ENCODE measurements at places on chromosomes 11 and 22.
A peak's percentile ranks its signal among the peaks of the same experiment; 100 is the strongest.

GRCh38 chr11:1817511-1817910 lies 17.3 kb upstream of the SYT8 start:
- DNase-seq: peak; percentile 55

DNA sequence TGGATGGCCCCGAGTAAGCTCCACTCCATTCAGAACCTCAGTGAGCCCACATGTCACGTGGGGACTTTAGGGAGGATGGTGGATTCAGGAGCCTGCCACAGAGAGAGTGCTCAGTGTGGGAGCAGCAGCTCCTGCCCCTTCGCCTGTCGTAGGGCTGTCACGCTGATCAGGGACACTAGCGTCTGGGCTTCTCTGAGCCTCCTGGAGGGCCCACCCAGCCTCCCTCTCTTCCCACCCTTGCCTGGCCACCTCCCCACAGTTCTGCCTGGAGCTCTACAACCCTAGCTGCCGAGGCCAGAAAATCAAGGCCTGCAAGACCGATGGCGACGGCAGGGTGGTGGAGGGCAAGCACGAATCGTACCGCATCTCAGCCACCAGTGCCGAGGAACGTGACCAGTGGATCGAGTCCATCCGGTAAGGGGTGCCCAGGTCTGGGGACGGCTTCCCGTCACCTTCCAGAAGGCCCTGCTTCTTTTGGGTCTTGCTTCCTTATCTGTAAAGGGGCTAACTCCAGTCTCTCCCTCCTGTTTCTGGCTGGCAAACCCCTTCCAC lies 29.5 kb downstream of the CYTH4 start:
- no peak for DNase-seq

GRCh38 chr11:32549611-32550187 lies 33.9 kb upstream of the EIF3M start:
- DNase-seq: no peak

GRCh38 chr11:88324562-88325345 lies 12.8 kb downstream of the CTSC start:
- no peak for DNase-seq

- DNase-seq: peak; percentile 79
These were observed 4.7 kb downstream of the YPEL4 start for GRCh38 chr11:57644748-57645688.

GRCh38 chr11:95148938-95149337 lies 59.3 kb downstream of the ENDOD1 start:
- DNase-seq: no peak

DNA sequence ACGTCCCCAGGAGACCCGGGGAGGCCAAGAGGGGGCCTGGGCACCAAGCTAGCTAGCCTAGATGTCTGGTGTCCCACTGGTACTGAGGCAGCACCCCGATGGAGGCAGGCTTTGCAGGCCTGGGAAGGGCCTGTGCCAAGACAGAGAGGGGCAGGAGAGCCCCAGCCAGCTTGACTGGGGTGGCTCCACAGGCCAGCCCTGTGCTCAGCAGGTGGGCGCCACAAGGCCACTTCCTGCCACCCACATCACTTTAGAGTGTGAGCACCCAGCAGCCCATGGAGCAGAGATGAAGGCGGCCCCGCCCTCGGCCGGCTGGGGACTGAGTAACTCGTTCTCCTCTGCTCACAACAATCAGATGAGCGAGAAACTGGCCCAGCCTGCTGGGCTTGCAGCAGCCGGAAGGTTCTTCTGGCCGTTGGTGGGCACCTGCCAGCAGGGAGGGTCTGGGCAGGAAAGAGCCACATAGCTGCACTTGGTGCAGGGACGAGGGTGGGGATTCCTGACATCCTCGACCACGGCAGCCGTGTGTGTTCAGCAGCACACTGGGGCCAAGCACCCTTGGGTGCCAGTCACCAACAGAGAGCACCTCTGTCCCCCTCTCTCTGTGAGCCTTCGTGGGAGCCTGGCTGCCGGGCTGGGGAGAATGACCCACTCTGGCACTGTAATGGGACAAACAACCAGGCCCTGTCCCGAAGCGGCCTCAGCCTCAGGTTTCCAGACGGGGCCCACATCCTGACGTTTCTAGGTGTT lies 7.6 kb downstream of the OSBPL5 start:
- peak; percentile 64 for DNase-seq

GRCh38 chr22:43846966-43847365 lies 15.3 kb downstream of the SULT4A1 start:
- no peak for DNase-seq

DNA sequence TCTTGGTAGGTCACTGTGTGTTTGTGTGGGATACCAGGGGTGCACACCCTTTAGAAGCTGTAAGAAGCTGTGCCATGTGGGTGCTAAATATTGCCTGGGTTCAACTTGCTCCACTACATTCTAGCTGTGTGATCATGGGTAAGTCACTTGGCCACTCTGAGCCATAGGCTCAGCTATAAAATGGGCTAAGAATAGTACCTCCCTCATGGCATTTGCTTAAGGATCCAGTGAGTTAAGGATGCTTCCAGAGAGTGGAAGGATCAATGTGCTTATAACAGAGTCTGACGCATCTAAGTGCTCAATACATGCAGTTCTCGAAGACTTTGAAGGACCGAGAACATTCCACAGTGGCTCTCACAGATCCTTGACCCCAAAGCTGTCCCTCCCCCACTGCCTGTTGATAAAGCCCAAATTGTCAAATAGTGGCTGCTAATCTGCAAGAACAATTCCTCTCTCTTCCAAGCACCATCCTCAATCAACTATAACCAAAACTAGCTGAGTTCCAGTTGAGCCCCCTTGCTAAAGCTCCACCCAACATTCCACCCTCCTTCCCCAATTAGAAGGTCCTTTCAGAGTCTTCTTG lies 13.2 kb upstream of the TMPRSS6 start:
- DNase-seq: no peak

DNA sequence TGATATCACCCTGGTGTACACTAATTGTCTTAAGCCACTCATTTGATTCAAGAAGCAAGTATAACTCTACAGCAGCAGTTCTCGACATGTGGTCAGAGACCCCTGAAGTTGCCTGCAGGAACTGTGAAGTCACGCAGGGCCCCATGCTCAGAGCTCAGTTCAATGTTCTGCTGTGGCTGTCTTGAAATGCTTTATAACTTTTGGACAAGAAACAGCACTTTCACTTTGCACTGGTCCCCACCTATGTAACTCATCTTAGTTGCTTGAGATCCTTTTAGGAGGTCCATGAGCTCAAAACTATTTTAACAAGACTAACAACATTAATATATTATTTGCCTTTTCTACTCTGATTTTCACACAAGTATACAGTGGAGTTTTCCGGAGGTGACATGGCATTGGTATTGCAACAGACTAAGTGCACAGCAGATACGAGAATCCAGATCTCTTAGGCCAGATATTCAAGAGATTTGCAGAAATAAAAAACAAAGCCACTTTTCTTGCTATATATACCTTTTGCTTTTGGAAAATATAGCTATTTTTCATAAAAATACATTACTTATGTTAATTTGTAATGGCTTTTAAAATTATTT lies 64.8 kb downstream of the PRR5L start:
- DNase-seq: no peak

- DNase-seq: no peak
These were observed 21.5 kb upstream of the CBX7 start for GRCh38 chr22:39173787-39174497.

DNA sequence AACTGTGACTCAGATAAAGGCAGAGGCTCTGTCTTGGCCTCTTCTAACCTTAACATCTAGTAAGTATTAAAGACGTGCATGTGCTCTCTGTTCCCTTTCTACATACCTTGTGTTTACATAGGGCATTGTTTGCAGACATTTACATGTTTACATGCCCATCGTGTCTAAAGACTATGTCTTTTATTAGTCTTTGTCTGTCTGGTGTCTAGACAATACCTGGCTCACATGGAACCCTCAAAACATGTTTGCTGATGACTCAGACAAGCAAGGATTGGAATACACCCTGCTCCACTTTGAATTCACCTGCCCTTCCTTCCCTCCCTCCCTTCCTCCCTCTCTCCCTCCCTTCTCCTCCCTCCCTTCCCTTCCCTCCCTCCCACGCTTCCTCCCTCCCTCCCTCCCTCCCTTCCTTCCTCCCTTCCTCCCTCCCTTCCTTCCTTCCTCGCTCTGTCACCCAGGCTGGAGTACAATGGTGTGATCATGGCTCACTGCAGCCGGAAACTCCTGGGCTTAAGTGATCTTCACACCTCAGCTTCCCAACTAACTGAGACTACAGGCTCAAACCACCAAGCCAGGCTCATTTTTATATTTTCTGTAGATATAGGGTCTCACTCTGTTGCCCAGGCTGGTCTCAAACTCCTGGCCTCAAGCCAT lies 23.7 kb upstream of the SORL1-AS1 start:
- peak; percentile 82 for DNase-seq

DNA sequence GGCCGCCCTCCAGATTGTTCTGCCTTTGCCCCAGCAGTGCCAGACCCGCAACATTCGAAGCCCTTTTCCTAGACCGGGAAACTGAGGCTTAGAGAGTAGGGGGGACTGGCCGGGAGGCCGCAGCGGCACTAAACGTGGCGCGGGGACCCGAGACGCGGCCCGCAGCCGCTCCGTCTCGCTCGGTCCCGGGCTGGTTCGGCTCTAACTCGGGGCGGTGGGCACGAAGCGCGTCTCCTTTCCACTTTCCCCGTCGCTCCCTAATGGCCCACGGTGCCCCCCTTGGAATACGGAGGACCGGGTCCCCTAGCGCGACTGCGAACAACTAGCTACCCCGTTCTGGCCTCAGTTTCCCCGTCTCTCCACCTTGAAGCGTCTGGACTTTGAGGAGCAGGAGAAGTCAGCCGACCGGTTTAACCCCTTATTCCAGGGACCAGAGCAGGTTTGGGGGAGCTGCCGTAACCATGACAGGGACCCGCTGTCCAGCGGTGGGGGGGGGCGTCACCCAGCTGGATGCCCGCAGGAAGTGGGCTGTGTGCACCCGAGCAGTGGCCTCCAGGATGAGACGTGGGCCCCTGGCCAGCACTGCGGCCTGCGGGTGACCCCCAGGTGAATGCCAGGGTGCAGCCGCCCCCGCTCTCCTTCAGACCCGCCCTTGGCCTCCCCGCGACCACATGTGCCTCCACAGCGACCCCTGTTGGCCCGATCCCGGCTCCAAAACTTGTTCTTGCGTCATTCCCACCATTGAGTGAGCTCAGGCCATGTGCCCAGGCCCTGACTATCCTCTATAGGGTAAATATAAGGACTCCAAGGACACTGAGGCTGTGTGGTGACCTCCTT lies 1.1 kb downstream of the CDC42EP1 start:
- DNase-seq: peak; percentile 90

DNA sequence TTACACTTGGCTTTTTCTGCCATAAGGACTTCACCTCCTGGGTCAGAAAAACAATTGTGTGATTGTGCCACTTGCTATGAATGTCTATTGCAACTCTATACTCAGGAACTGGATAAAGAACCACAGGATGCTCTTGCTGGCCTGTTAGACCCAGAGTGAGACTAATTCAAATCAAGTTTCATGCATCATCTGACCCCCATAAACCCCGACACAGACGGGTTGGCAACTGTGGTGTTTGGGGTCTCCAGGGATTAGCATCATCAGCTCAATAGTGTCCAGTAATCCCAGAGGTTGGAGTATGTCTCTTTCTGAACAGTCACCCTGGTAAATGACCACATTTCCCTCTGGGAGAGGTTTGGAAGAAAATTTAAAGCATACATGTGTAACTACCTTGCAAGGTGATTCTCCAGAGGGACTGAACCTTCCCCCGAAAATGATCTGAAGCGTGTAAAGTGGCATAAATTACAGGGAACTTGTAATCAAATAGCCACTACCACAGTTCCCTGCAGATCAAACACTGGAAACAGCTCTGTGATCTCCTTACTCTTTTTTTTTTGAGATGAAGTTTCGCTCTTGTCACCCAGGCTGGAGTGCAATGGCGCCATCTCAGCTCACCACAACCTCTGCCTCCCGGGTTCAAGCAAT lies 1097.6 kb downstream of the TBC1D22A start:
- DNase-seq: no peak

DNA sequence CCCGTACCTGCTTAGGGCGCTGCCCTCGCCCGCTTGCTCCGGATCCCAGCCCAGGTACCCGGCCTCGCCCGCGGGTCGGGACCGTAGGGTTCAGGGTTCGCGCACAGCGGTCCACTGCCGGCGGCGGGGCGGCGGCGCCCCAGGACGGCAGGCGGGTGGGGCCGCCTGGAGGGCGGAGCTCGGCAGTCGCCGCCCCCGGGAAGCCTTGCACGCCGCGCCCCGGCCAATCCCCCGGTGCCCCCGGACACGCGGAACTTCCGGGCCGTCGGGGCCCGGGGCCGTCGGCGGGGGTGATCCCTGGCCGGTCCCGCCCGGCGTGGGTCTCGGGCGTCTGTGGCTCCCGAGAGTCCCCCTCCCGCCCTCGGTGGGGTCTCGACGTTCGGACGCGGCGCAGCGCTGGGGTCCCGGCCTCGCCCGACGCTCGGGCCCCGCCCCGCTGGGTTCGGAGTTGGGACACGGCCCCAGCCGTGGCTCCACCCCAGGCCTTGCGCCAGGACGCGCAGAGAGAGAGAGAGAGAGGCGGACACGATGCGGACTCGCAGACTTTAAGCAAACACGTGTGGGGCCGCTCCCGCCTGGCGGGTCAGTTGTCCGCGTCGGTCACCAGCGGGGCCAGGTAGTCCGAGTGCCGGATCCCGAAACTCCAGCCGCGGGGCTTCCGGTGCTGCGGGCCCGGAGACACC lies at the start of gene TYMP:
Gene TYMP, minus strand, starts transcription at position 116 of the 683 bp plus-strand sequence. CDS start 303 bp downstream, outside the sequence.
- DNase-seq: peak; percentile 85

- DNase-seq: no peak
These were observed 6.1 kb upstream of the TCN2 start for GRCh38 chr22:30600921-30601320.

GRCh38 chr22:20552443-20553401 lies 45.3 kb downstream of the MED15 start:
- no peak for DNase-seq

DNA sequence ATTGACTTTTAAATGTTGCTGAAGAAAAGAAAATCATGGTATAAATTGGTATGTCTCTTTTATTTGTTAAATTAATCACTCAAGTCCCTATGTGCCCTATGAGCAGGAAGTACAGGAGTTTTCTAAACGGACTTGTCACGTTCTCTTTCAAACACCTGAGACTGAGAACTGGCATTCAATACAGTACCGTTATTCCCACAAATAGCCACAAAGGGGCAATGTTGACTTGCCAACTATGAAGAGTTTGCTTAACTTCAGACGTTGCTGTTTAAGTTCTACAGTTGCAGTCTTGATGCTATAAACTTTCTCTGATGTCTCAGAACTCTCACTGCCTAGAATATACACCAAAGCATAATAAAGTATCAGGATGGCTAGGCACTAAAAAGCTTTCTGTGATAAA lies 7.6 kb downstream of the OR56A1 start:
- DNase-seq: peak; percentile 64

- DNase-seq: peak; percentile 95
These were observed 33.6 kb upstream of the MMP7 start for GRCh38 chr11:102564110-102564509.

- no peak for DNase-seq
These were observed 10.8 kb downstream of the CRYBA4 start for GRCh38 chr22:26632422-26633155.

GRCh38 chr11:85590848-85591483 lies 36.2 kb downstream of the DLG2 start:
- DNase-seq: peak; percentile 58

DNA sequence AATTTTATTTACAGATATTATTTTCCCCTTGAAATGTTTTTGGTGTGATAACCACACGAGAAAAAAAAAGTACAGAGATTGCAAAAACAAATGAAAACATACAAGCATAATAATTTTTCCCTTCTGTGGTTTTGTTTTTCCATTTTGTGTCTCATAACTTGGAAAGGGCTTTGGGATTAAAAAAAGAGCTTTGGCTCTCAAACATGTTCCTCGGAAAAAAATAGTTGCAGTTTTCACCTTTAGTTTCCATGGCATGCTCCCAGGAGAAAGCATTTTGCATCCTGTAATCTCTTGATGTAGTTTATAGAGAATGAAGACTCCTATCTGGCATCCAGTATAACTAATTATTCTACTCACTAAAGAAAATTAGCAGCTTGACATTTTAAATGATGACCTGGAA lies 362.1 kb upstream of the PDGFD start:
- DNase-seq: no peak

GRCh38 chr11:66951927-66952337 lies 6.3 kb downstream of the PC start:
- no peak for DNase-seq

All from epithelial cell of esophagus (primary cell).